ENCODE measurements at places on chromosomes 4 and X.

DNA sequence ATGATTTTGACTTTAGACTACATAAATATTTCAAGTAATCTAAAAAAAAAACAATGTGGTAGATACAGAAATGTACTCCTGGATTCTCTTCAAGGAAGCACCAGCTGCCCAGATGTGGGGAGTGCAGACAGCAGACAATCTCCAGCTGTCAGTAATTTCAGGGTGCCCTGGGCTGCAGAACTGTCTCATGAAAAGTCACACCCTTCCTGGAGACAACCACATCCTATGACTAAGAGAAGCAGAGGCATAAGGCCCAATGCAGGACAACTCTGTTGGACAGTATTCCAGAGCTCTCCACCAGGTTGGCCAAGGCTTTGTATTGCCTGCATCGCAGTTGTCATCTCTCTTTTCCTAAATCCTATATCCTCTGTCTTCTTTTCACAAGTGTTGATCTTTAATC lies 34.4 kb upstream of the BLTP1 start:
- DNase-seq = peak; percentile 41

DNA sequence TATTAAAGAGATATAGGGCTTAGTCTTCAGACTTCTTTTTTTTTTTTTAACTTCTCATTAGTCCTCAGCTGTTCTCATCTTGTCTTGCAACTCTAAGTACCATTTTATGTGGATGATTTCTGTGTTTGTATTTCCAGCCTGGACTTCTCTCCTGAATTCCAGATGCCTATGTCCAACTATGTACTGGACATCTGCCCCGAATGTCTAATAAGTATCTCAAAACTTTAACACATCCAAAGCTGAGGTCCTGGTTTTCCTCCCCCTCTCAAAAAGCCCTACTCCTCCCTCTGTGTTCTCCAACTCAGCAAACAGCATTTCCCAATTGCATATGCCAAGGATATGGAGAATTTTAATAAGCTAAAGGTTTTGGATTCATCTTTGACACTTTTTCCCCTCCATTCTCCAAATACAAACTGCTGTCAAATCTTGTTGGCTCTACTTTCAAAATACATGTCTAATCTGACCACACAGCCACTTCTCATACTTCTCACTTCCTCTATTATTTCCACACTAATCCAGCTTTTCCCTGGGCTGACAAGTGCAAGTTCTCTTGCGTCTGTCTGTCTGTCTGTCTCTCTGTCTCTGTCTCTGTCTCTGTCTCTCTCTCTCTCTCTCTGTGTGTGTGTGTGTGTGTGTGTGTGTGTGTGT lies 79.8 kb downstream of the CLCN5 start:
- no peak for DNase-seq

DNA sequence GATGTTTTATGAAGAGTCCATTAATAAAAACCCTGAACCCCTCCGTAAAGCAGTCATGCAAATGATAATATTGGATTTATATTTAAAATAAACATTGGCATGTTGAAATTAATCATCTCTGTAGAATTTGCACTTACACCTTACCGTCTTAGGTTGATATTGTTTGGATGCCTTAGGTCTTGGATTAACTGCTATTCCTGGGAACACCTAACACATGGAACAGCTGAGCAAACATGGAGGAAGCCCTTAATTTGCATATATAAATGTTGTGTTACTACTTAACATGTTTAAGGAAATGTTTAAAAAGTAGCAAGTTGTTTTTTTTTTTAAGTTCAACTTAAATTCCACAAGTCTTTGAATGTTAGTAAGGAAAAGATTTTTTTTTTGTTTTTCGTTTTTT lies 62.5 kb downstream of the NSD2 start:
- no peak for DNase-seq

GRCh38 chr4:48589098-48589445 lies 99.0 kb downstream of the ZAR1 start:
- no peak for DNase-seq

DNA sequence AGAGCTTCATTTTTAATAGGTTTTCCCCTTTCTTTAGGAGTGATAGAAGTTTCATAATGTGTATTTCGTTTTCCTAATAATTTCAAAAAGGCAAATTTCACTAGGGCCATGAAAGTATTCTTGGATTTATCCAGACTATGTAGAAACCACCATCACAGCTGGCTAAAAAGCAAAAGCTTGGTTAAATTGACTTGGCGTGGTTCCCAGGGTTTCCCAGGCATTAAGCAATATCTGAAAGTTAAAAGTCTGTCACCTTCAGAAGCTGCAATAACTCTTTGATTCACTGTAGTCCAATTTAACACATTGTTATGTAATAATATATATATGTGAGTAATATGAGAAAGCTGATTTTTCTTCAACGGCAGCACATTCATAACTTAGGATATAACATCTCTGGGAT lies 38.3 kb downstream of the NDNF start:
- no peak for DNase-seq

GRCh38 chr4:38298868-38299713 lies 338.9 kb downstream of the PTTG2 start:
- no peak for DNase-seq

DNA sequence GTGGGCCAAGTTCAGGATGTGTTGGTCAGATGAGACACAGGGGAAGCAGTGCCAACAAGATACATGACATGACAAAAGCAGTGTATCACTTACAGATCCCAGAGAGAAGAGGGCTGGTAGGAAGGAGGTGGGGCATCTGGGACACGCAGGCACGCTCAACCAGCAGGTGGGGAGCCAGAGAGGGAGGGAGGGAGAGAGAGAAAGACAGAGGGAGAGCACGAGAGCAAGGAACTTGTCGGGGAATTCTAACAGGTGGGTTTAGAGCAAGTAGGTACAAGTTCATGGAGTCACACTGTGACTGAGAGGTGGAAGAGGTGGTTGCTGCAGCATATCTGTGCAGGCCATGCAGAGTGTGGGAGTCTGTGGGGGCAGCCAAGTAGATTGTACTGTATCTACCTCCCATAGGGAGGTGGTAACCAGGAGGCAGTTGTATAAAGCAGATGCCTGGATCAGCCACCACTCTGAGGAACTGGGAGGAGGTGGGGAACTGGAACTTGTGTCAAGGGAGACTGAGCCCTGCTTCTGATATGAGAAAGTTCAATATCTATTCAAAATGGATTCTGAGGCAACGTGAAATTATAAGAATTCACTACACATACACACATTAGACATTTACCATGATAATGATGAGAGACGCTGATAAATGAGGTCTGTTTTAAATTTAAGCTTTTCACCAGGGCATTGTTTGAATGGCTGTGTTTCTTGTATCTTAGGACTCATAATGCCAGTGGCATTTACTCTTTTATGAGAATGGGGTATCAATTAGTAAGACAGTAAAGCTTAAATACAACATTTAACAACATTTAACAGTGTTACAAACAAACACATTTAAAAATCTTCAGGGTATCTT lies 43.7 kb downstream of the BBS12 start:
- DNase-seq = no peak

GRCh38 chrX:44828008-44828605 lies 15.7 kb upstream of the DUSP21 start:
- no peak for DNase-seq

DNA sequence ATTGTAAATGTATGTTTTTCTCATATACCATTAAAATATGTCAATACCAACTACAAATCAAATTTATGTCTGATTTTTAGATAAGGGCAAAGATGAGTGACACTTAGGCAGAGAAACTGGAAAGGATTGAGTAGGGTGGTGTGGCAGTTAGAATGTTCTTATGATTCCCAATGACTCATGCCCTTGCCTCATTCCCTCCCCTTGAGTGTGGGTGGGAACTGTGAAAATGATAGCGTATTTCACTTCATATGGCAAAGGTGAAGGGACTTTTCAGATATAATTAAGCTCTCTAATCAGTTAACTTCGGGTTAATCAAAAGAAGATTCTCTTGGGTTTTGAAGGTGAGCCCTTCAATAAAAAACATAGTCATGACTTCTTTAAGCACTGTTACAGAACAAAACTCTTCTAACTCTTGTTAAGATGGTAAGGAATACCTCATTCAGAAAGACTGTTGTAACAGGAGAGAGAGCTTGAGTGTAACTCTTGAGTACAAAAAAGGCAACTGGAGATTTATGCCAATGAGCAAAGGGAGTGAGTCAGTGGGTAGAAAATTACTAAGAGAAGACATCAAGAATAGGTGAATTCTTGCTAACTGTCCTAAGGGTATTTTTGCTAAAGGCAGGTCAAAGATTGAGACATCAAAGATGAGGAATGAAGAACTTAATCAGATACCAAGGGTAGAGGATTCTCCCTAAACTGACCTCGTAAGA lies 329.5 kb downstream of the KCTD8 start:
- no peak for DNase-seq

- DNase-seq = no peak
These were observed 14.9 kb downstream of the IGFBP7 start for GRCh38 chr4:57095245-57095644.

DNA sequence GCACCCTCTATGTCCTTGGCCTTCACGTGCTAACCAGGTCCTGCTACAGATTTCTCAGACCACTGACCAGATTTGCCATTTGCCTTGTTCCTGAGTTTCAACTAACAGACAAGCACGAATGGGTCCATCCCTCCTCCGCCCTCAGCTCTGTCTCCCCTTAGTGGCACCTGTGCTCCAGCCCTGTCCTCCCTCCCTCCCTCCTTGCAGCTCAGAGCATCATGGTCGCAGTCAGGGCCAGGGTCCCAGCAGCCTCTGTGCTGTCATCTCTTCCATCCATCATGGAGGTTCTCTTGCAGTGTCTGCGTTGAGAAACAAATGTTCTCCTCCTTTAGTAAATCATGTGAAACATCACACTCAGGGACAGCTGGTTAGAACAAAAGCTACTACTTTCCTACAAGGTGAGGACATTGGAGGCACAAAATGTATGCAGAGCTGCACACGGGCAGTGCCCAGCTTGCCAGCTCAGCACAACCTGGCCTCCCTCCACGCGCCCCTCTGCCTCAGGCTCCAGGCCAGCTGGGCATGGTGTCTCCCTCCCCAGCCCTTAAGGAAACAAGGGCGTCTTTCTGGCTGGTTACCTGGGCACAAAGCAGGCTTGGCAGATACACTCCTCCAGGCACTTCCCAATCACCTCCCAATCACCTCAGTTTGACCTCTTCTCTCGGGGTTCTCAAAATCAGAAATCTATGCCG lies 79.5 kb upstream of the ATP6AP2 start:
- DNase-seq = no peak

GRCh38 chr4:40502934-40503333 lies 126.7 kb downstream of the RBM47 start:
- DNase-seq = peak; percentile 20

GRCh38 chrX:63186137-63186536 lies 165.0 kb downstream of the SPIN4 start:
- DNase-seq = no peak

- DNase-seq = no peak
These were observed 994.0 kb downstream of the ARAP2 start for GRCh38 chr4:35250331-35250730.

Data from CD4-positive, alpha-beta T cell treated with Interleukin-17A for 4 hours (primary cell).